Activated naive CD4-positive, alpha-beta T cell treated with anti-CD3 and anti-CD28 coated beads, Interleukin-2, amount 50 U/mL, for 72 hours (primary cell): ENCODE measurements at places on chromosomes 4 and X. TPM values are rescaled to one million over a fixed set of nuclear protein-coding genes. Genes with fewer than 3 reads are reported as not detected.

Gene PDLIM3
- 0.48 TPM for total RNA-seq

DNA sequence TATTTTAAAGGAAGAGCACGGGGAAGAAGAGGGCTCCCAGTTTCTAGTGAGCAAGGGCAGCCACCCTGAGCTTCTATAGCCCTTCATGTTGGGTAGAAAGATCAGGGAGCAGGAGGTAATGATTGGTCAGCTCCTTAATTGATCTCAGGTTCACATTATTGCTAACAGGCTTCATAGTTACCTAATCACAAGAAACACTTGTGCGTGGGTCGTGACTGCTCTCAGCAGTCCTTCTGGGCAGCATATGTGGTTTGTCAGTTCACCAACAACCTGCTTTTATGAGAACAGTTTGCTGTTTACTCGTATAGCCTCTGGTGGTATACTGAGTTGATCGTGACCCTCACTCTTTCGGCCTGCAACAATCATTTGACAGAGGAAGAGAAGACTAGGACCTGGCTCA is 4.7 kb upstream of the DOK7 start:
- DNase-seq, result no peak

- no peak for DNase-seq
Measured at GRCh38 chrX:79719568-79720231, 294.9 kb upstream of the TBX22 start.

DNA sequence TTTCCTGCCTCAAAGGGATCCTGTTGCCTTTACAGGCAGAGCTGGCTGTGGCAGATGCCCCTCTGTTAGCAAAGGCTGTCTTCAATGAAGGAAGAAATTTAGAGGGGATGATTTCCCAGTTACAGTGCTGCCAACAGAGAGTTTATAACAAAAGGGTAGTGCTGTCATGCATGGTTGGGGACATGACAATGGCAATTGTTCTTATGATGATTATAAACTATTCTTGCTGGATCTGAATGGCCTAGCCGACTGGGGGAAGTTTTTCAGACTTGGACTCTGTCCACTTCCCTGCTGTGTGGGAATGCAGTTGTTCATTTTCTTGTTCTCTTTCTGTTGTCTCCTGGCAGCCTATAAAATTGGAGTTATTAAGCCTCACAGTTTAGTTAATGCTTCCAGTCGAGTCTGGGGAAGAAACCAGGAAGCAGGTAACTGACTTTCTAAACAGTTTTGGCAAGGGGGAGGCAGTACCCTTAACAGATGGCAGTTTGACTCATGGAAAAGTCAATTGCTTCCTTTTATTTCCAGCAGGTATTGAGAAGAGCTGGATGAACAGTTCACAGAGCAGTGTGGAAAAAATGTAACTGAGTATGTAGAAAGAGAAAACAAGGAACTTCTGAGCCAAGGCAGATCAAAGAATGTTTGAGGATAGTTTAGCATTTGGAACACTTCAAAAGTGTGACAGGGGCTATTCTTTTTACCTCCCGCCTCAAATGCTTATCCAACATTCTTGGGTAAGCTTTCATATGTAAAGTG is 582.6 kb downstream of the RAPGEF2 start:
- no peak for DNase-seq

- no peak for DNase-seq
Measured at GRCh38 chr4:64564126-64564525, 154.9 kb upstream of the TECRL start.

GRCh38 chrX:27918799-27919198 is 62.5 kb downstream of the DCAF8L1 start:
- DNase-seq, result no peak

- DNase-seq, result no peak
Measured at GRCh38 chr4:55524844-55525571, 21.7 kb downstream of the CLOCK start.

DNA sequence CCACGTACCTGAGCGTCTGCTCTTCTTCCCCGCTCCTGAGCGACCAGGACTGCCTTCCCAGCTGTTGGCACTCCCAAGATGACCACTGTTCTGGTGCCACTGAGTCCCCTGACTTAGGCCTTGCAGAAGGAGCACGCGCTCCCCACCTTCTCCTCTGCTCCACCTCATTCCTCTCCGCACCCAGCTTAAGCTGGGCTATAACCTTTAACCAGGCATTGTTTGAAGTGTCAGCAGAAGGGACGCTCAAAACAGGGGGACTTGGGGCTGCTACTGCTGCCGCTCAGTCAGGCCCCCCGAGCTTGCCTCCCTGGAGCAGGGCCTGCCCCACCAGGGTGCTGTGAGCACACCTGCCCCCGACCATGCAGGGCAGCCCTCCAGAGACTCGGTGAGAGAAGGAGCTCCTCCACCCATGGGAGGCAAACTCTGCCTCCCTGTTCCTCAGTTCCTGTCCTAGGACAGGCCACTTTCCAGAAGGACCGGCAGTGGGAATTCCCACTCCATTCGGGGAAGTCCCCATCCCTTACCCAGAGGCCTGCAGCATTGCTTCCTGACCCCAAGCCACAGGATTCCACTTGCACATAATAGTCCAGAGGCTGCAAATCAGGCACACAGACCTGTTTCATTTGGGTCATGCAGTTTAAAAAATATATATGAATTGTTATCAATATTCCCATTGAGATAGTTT is 99.7 kb upstream of the ENPP6 start:
- no peak for DNase-seq

- peak; percentile 5 for DNase-seq
Measured at GRCh38 chr4:168585168-168586091, 88.6 kb downstream of the PALLD start.
